ENCODE measurements at places on chromosomes 1 and 21.
A peak's percentile ranks its signal among the peaks of the same experiment; 100 is the strongest.

DNA sequence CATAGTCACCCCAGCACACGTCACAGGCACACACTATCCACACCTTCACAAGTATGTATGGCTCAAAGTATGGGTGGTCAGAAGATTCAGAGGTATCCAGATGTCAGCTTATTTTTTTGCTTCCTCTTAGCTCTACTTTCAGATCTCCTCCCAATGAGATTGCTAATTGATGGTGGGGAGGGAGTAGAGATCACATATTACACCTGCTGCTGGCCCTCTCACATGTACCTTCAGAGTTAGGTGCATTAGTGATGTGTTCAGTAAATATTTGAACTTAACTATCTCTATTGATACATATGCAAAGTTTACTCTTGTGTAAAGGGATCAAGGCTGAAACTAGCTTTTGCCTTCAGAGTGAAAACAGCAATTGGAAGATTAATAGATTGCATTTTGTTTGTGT is 262.6 kb downstream of the PCP4 start:
- no peak for DNase-seq

- no peak for DNase-seq
Measured at GRCh38 chr21:33047231-33047630, 21.5 kb downstream of the OLIG2 start.

DNA sequence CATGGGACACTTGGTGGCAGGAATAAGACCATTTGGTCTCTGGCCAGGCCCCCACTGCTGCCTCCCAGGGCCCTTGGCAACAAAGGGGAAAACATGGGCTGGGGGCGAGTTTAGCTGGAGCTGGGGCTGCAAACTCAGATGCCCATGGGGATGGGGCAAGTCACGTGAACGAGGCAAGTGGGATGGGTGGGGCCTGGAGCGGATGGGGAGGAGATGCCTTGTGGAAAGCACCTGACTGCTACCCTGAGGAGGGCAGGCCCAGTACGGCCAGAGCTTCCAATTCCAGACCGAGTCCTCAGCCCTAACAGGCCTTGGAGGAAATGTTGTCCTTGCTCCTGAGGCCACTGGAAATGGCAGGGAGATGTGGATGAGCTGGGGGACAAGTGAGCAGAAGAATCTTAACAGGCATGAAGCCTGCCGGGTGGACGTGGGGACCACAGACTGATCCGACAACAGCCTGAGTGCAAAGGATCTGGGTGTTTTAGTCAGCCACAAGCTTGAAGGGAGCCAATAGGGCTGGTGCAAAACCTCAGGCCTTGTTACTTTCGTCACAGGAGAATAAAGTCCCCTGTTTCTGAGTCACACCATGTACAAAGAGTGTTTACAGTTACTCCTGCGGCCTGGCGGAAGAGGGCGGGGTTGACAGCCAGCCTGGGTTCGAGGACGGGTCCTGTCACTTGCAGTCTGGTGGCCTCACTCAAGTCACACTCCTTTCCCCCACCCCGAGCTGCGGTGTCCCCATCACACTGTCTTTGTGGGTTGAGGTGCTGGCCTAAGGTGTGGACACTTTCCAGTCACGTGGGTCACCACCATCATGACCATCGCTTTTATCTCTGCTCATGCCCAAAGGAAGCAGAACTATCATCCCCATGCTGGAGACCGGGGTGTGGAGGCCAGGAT is 19.1 kb downstream of the RUNX3 start:
- DNase-seq = peak; percentile 82

DNA sequence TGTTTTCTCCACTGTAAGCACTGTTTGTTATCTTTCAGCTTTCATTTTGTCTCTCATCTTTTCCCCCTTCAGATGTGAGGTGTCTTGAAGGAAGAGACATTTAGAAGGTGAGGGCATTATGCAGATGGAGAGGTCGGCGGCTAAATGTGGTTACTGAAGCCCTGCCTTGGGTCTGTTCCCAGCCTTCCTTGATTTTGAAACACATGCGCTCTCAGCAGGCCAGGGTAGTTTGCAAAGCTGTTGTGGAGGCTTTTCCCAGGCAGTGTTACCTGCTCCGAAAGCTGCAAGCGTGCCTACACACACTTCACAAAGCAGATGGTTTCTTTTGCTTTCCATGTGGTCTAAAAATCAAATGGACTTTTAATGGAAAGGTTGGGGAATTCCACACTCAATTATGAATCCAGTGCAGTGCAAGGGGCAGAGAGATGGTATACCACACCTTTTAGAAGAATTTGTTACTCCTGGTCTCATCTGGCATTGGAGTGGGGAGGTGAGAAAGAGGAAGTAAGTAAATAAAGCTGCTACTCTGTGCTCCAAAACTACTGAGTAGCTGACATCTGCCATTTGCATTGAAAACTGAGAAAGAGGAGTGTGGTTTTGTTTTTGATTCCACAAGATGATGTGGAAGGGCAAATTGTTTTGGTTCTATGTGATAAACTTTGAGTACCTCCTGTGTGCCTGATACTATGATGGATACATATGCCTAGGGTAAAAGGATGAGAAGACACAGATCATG is 91.9 kb downstream of the NFIA start:
- DNase-seq = no peak

GRCh38 chr1:53393325-53393792 is 65.5 kb upstream of the LRP8 start:
- peak; percentile 42 for DNase-seq

GRCh38 chr1:245156736-245157505 is 2.1 kb downstream of the KIF26B start:
- no peak for DNase-seq

- DNase-seq = no peak
Measured at GRCh38 chr1:40987439-40988276, 8.2 kb downstream of the CTPS1 start.

GRCh38 chr1:92310185-92310597 is 11.3 kb downstream of the RPAP2 start:
- DNase-seq = no peak
